ENCODE measurements at places on chromosomes 6 and 20. TPM values are rescaled to one million over a fixed set of nuclear protein-coding genes. Genes with fewer than 3 reads are reported as not detected.

GRCh38 chr6:64988148-64988547 lies 718.9 kb downstream of the EYS start:
- no peak for DNase-seq

GRCh38 chr6:138544501-138544900 lies 45.2 kb upstream of the NHSL1 start:
- DNase-seq = no peak

DNA sequence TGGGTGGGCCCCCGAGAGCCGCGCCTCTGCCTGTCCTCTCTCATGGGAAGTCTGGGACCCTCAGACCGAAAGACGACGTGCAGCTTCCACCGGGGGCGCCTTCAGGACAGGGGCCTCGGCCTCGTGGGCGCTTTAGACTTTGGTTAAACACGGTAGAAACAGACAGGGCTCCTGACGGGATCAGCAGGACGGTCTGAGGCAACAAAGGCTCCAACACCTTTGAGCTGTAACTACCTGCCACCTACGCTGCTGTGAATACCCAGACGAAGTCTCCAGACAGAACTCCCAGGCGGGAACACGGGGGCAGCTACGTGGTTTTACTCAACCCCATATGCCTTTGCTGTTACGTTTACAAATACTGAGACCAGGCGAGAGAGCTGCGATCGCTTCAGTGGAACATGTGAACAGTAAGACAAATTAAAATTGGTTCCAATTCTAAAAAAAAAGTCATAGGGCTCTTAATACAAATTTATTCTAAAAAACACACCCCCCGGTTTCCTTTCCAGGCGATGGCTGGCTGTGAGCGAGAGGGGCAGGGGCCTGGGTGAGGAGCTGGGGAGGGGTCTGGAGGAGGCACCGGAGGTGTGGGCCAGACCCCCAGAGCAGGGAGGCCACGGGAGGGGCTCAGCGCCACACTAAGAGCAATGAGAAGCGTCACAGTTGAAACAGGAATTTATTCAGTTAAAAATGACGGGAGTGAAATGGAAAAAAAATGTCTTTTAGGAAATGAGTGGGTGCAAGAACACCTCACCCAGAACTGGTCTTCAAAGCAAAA lies 453.2 kb downstream of the QKI start:
- no peak for DNase-seq

DNA sequence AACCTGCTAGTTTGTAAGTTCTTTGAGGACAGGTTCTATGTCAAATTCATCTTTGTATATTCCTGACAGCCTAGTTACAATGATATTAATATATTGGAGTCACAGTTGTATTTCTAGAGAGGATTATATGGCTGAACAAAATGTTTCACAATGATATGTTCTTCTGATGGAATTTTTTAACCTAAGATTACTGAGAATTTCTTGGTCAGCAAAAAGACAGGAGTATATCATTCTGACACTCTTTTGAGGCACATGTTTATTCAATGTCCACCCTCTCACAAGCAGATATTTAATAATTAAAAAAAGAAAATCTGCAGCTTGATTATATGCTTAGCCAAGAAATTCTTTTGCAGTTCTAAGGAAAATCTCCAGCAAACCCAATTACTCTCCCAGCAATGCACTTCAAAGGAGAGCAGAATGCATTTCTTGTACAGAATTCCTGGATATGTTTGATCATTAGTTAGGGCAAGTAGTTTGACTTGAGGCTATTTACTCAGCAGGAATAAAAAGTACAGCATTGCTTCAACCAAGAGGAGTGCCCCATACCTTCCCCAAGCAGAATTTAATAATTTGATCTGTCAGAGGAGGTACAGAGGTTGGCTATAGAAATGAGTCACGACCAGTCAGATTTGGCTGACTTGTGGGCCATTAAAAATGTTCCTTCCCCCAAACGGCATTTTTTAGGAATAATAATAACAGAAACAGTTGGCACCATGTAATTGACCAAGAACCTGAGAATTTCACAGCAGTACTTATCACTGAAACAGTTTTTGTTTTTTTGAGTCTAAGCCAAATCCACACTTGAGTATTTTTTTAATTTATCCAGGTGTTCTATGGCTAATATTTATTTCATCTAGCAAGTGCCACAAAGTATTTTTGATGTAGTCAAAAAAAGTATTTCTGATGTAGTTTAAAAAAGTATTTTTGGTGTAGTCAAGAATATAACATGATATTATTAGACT lies 508.1 kb upstream of the FLRT3 start:
- no peak for DNase-seq

GRCh38 chr6:129902681-129903080 lies 41.6 kb upstream of the TMEM244 start:
- DNase-seq = no peak

RIPOR2 gene
- total RNA-seq = 69.7 TPM

TRIM10 gene
- not detected for total RNA-seq
